ENCODE measurements at places on chromosomes 6 and 20.

- DNase-seq, result no peak
Observed at GRCh38 chr6:160464744-160465143, 116.6 kb downstream of the SLC22A3 start.

DNA sequence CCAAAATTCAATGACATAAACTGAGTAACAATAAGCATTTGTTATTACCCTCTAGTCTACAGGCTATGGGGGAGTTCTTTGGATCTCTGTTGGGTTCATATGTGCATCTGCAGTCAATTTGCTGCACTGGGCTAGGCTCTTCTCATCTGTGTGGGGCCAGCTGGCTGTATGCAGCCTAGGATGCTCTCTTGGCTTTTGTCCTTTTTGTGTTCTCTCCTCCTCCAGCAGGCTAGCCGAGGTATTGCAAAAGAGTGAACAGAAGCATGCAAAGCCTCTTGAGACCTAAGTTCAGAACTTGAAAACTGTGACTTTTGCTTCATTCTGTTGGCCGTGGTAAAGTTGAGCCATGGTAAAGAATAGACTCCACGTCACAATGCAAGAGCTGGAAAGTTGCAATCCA lies 62.8 kb upstream of the FOXO3 start:
- no peak for DNase-seq

DNA sequence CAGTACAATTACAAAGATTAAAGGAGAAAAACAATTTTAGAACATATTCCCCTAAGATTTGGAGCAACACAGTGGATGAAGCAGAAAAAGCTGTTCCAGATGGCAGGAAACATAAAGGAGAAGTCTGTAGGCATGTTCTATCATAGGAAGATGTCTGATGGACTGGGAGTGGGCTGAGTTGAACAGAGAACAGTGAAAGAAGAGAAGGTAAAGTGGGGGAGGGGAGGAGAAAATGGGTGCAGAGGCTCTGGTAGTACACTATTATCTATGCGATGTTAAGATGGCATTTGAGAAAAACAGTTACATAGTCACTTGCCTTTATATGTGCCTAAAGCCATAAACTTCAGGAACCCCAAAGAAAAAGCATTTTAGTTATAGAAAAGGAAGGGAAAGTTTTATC lies 4.2 kb upstream of the PHIP start:
- DNase-seq, result no peak

DNA sequence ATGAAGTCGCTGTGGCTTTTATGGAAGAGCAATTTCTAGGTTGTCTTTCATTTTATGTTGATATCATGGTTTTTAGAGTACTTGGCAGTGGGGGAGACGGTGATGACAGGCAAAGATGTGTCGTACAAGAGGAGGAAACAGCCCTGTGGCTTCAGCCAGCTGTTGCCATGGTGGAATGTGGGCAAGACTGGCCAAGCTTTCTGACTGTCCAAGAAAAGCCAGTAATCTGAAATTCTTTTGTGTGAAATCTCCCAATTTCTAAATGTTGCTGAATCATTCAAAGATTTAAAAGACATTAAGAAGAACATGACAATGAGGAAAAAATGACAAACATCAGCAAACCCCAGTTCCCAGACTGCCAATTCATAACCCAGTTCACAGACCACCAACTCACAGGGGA lies 23.1 kb downstream of the PFDN4 start:
- no peak for DNase-seq

DNA sequence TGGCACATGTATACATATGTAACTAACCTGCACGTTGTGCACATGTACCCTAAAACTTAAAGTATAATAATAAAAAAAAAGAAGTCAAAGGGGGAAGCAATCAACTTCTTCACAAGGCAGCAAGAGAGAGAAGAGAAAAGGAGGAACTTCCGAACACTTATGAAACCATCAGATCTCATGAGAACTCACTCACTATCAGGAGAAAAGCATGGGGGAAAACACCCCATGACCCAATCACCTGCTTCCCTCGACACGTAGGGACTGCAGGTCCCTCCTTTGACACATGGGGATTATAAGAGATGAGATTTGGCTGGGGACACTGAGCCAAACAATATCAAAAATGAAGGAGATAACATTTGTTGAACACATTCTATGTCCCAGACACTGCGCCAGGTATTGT lies 94.8 kb upstream of the PHACTR1 start:
- no peak for DNase-seq

- DNase-seq, result no peak
Observed at GRCh38 chr20:54167909-54168872, 5.6 kb downstream of the CYP24A1 start.

GRCh38 chr6:44569131-44569530 lies 181.6 kb downstream of the CDC5L start:
- DNase-seq, result no peak

GRCh38 chr6:123017104-123017682 lies 21.2 kb downstream of the CLVS2 start:
- DNase-seq, result no peak

DNA sequence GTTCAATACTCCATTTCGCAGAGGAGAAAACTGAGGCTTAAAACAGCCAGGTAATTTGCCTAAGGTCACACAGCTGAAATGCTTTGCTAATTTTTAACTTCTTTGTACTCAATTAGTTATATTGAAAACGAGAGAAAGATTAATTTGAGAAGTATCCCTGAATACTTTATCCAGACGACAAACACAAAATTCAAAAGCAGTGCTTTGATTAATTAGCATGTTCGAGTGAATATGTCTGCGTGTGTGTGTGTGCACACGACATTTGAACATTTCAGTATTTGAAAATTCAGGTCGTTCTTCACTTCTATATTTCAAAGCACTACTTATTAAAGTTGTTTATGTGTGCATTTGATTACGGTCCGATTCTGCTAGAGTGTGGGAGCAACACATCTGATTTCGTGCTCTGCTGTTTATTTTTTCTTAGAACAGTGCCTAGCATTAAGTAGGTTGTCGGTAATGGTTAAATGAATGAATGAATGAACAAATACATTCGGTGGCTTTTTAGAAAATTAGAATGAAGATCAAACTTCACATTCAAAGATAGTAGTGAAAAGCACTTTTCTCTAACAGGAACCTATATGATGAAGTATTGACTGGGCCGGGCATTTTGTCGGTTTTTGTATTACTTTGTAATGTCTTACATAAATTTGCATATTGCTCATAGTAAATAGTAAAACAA lies 36.9 kb upstream of the SYNCRIP start:
- no peak for DNase-seq

- no peak for DNase-seq
Observed at GRCh38 chr6:160121558-160121957, at the start of gene SLC22A1. Gene SLC22A1 (plus strand): TSS chr6:160121815. CDS start chr6:160121936, 121 bp downstream.

DNA sequence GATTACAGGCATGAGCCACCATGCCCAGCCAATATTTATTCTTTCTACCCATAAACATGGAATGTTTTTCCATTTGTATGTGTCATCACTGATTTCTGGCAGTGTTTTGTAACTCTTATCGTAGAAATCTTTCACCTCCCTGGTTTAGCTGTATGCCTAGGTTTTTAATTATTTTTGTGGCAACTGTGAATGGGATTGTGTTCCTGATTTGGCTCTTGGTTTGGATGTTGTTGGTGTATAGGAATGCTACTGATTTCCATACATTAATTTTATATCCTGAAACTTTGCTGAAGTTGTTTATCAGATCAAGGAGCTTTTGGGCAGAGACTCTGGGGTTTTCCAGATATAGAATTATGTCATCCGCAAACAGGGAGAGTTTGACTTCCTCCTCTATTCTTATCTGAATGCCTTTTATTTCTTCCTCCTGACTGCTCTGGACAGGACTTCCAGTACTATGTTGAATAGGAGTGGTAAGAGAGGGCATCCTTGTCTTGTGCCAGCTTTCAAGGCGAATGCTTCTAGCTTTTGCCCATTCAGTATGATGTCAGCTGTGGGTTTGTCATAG lies 198.6 kb downstream of the ZDHHC14 start:
- DNase-seq, result no peak

- DNase-seq, result no peak
Observed at GRCh38 chr20:12729326-12729725, 279.4 kb upstream of the SPTLC3 start.

DNA sequence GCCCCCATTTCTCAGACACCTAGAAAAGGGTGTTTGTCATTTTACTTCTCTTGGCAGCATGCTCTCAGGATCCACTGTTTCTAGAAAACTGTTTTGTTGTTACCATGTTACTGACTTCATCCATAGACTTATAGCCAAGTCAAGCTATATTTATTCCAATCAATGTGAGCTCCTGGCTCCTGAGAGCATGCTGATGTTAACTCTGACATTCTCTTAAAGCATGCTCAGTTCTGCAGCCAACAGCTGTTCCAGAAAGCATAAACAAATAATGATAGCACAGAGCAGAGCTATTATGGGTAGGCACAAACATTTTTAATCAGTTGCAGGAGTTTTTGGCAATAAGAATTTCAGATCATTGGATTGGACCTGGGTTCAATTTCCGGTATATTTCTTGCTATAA lies 92.4 kb upstream of the CEP85L start:
- DNase-seq, result no peak

GRCh38 chr6:122677406-122677805 lies 67.2 kb downstream of the PKIB start:
- DNase-seq, result no peak

GRCh38 chr20:32831982-32832381 lies 12.2 kb downstream of the MAPRE1 start:
- no peak for DNase-seq

DNA sequence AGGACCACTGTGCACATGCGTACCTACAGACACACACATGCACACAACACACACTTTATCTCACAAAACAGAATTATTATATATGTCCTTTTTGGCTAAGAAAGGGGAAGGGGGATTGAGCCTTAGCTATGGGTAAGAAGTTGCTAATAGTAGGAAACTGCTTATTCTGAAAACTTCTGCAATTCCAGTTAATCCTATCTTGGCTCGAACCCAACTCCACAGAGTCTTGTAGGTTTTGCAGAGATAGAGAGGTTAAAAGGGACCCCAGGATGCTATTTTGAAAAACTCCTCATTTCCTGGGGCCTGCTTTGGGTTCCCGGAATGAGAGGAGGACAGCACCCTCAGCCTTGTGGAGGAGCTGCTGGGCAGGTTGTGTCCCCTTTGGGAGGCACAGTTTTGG lies 233.8 kb downstream of the CLIC5 start:
- DNase-seq, result no peak

- DNase-seq, result no peak
Observed at GRCh38 chr20:57400821-57401564, 9.8 kb downstream of the RBM38 start.

DNA sequence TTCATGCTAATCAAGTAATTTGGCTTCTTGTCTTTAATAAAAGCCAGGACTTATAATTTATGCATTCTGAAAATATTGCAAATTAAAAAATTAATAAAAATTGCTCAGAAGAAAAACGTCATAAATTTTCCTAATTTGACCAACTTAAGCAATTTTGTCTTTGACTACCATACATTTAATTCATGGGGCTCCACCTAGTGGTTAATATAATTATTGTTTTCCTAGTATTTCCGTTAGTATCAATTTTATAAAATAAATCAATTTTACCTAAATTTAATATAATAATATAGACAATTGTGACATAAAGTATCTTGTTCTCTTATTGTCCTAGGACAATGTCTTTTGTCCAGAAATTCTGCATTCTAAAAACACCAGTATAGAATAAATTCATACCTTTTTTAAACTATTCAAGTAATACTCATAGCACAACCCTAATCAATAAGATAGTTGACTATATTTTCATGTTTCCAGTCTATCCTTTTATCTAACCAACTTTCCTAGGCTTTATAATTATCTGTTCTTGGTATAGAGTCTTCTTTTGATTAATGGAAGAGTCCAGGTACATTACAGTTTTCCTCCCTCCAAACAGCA lies 319.9 kb downstream of the TRDN start:
- no peak for DNase-seq

GRCh38 chr20:3279761-3280160 lies 40.8 kb upstream of the SLC4A11 start:
- no peak for DNase-seq

GRCh38 chr20:11271319-11271718 lies 597.5 kb upstream of the JAG1 start:
- DNase-seq, result no peak

DNA sequence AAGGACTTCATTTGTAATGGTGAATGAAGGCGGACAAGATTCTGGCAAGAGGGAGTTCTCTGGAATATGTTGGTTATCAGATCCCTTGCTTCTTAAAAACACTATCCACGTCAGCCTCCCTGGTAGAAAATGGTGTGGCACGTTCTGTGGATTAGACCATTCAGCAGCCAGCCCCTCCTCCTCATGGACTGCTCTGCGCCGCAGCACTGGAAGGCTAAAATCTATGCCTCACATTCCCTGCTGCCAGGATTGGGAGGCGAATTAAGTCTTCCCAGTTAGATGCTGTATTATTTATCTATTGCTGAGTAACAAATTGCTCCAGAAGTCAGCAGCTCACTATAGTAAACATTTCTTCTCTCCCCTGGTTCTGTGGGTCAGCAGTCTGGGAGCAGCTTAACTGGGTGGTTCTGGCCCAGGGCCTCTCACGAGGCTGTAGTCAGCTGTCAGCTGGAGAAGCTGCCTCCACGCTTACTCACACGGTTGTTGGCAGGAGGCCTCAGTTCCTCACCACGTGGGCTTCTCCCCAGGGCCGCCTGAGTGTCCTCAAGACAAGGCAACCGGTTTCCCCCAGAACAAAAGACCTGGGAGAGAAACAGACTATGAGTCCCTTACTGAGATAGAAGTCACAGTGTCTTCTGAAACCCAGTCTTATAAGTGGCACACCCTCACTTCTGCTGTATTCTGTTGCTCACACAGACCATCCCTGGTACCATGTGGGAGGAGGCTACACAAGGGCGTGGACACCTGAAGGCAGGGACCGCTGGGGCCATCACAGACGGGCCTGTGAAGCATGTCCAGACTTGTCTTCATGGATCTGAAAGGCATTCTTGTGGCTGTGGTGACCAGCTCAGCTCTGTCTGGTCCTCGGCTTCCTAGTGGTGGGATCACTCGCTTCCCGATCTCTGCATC lies 101.0 kb downstream of the NRN1 start:
- peak; percentile 15 for DNase-seq

DNA sequence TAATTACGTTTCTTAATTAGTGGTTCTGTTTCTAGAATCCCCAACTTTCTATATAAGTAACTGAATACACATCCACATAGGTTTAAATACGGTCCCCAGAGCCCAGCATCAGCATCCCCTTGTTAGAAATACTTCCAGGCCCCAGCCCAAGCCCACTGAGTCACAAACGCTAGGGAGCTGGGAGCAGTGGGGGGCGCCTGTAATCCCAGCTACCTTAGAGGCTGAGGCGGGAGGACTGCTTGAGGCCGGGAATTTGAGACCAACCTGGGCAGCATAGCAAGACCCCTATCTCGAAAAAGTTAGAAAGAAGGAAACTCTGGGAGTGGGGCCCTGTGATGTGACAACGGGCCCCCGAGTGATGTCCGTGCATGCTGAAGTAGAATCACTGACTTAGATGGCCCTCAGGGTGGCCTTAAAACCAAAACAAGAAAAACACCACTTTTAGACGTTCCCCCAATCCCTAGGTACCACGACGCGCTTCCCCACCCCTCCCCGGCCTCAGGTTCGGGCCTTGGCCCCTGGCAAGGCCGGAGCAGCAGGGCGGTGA lies 1.3 kb upstream of the PPP1R3G start:
- DNase-seq, result no peak
